ENCODE measurements at places on chromosomes 13 and 19.

GRCh38 chr13:49890376-49890775 is 45.8 kb downstream of the SPRYD7 start:
- no peak for DNase-seq

DNA sequence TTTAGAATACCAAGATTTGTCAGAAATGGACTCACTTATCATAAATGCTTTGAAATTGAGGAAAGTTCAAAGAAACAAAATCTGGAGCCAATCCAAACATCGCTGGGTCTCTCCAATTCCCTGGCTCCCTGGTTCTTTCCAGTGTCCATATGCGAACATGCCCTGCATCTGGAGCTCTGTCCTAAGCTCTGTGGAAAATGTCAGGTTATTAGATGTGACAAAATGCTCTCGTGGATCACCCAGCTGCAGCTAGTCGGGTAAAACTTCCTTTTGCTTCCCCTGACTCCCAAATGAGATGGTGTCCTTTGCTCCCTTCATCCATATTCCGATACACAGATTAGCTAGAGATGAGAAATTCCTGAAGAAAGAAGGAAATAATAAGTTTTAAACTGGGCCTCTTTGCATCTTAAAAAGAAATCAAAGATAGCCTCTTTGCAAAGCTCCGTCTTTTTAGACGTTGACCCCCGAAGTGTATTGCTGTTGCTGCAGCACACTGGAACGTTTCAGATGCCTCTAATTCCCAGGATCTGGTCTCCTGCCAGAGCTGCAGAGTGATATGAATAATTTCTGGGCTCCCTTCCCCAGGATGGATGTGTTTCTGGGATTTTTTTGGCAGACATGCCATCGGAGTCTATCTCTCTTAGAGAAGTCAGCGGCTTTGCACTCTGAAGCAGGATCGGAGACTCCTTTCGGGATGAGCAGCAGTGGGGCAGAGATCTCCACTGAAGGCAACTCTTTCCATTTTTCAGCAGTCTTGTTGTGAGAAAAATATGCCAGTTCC is 102.9 kb downstream of the TEX26 start:
- DNase-seq, result no peak

GRCh38 chr19:6213266-6213595 is 66.5 kb downstream of the MLLT1 start:
- DNase-seq, result no peak

- no peak for DNase-seq
Observed at GRCh38 chr19:47495478-47496372, 11.7 kb upstream of the KPTN start.

- DNase-seq, result no peak
Observed at GRCh38 chr13:24392972-24393371, 83.6 kb downstream of the C1QTNF9 start.

DNA sequence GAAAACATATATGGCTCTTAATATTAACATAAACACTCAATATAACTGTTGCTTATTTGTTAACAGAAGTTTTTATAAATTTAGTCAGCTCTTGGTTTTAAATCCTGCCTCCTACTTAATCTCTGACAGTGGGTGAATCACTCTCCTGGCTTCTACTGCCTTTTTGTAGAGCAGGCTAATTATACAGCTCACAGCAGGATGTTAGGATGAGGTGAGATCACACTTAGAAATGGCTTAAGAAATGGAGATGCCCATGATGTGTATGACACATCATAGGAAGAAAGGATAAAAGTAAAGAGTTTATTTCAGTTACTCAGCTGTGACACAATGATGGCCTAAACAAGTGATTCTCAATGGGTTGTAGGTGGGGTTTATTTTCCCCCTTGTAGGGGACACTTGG is 345.6 kb downstream of the SPRY2 start:
- no peak for DNase-seq

GRCh38 chr13:23377983-23378632 is 55.4 kb downstream of the SACS start:
- DNase-seq, result peak; percentile 18

DNA sequence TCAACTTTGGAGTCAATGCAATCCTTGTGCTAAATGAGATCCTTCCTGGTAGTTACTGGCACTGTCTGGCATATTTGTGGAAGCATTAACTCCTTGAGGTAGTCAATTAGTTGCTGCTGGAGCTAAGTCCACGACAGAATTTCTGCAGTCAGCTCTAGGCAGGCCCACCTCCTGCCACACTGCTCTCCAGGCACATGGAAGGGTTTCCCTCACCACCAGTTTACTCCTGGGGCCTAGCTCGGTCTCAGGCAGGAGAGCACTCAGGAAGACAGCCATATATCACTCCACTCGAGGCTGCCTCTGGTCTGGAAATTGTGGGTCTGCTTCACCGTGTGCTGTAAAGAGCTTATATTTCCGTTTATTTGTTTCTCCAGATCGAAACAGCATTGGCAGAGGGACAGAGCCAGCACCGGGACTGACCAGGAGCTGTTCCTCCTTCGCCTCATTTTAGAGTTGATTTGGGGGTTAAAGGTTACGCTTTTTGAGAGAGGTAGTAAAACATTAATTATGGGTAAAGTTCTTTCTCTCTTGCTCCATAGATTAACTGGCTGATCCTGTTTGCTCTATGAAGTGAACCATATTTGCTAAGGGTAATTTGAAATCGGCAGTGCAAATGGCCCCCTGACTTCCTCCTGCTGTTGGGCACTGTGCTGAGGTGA is 20.6 kb upstream of the GTF3A start:
- DNase-seq, result no peak

Data from T-helper 2 cell (primary cell).